ENCODE measurements at places on chromosomes 2 and 18.

DNA sequence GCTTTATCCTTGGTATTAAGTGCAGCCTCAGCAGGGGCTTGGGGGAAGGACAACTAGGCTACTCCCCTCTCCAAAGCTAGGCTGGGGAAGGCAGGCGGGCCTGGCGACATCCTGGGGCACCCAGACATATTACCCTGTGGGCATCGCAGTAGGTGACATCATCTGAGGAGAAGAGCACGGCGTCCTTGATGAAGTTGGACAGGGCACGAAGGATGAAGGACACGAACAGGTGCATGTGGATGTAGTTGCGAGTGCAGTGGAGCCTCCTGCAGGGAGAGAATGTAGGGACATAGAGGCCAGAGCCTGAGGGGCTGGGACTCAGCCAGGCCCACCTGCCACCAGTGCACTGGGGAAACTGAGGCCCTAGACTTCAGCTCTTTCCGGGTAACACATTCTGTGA is 32.3 kb downstream of the TMEM37 start:
- DNase-seq = no peak

DNA sequence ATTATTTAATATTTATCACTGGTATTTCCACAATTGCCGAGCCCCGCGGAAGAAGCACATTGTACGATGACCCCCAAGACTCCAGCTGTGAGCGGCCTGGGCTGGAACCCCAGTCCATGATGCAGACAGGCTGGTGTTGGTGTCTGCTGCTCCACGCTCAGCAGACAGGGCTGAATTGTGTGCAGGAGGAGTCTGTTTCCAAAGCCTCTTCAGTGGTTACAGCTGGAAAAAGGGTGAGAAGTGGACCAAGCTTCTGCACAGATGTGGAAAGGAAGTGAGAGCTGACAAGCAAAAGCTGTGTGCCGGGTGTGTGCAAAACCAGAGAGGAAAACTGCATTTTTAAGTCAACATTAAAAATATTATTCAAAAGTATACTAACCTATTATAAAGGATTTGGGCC is 500.4 kb downstream of the GALR1 start:
- DNase-seq = no peak

DNA sequence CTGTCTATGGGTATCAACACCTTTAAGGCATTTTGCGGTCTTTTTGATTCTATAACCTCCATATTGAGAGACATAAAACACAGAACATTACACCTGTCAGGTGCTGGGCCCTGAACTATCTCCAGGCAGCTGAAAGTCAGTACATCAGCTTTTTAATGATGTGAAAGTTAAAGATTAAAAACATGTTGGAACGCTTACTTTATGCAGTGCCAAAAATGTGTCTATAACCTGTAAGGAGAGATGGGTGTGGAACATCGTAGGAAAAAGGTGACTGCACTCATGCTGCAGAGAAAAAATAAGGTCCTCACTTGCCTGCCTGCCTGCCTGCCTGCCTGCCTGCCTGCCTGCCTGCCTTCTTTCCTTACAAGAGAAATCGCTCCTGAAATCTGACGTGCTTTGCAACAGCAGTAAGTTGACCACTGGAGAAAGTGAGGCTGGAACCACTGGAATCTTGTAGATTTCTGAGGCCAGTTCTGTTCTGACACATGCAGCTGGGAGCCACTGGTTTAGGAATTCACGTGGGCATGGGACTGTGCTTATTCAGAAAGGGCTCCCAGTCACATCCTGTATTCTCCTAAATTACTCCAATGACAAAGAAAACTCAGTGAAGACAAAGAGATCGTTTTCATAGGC is 34.1 kb downstream of the BCL11A start:
- no peak for DNase-seq

DNA sequence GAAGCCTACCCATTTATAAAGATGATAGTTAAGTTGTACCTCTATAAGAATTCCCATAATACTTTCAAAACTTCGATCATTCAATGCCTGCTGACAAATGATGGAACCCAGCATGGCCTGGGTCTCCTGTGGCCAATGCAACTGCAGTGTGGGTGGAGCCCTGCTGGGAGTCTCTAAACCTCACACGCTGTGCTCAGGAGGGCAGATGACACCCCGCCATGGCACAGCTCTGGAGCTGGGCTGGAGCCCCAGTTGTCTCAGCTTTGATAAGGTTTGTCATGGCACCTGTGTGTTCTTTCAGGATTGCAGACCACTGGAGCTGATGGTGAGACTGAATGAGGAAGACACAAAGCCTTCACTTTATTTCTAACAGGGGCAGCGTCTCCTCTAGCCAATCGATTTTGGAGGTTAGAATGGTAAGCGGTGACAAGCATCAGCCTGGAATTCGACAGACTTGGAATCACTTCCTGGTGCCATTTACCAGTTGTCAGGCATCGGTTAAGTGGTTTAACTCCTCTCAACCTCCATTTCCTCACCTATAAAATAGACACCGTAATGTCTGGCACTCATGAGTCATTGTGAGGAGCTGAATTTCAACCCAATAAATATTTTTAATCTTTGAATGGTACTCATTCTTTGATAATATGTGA is 383.6 kb upstream of the SALL3 start:
- no peak for DNase-seq

DNA sequence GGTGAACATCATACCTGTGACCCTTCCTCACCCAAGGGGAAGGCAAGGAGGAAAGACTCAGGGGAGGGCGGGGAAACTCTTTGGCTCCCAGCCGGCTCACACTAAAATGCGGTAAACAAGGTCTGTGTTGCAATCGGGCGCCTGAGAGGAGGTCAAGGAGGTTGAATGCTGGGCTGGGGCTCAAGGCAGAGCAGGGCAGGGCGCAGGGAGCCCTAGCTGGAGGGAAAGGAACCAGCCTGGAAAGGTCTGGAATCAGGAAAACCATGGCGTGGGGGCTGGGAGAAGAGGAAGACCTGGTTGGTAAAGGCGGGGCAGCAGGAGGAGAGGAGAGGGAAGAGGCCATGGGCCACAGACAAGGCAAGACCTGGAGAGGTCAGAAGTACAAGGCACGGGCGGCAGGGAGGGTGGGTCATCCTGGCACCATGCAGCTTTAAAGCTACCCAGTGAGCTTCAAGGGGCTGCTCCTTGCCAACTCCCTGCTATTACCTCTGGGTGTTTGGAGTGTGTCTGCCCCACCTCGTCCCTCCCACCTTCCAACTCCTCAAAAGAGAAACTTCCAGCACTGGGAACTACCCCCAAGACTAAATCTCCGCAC is 4.8 kb upstream of the TMEM37 start:
- DNase-seq = no peak

- no peak for DNase-seq
Observed at GRCh38 chr18:66894851-66895250, 291.0 kb upstream of the CDH19 start.

GRCh38 chr2:204289066-204289465 is 256.2 kb upstream of the PARD3B start:
- DNase-seq = no peak

- DNase-seq = no peak
Observed at GRCh38 chr2:53467467-53468180, 300.0 kb upstream of the CHAC2 start.

- no peak for DNase-seq
Observed at GRCh38 chr2:128444121-128444771, 125.6 kb upstream of the HS6ST1 start.

DNA sequence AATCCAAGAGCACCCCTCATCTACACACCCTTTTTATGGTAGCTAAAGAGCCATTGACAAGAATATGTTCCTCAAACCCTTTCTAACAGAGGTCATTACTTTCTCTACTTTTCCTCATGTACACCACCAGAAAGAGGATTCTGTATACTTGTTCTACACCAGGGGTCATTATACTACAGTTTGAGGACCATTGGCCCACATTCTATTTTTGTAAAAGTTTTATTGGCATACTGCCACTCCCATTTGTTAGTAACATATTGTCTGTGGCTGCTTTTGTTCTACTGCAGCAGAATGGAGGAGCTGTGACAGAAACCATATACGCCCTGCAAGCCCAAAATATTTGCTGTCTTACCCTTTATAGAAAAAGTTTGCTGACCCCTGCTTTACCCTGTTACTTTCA is 14.3 kb downstream of the HTR2B start:
- DNase-seq = peak; percentile 68

DNA sequence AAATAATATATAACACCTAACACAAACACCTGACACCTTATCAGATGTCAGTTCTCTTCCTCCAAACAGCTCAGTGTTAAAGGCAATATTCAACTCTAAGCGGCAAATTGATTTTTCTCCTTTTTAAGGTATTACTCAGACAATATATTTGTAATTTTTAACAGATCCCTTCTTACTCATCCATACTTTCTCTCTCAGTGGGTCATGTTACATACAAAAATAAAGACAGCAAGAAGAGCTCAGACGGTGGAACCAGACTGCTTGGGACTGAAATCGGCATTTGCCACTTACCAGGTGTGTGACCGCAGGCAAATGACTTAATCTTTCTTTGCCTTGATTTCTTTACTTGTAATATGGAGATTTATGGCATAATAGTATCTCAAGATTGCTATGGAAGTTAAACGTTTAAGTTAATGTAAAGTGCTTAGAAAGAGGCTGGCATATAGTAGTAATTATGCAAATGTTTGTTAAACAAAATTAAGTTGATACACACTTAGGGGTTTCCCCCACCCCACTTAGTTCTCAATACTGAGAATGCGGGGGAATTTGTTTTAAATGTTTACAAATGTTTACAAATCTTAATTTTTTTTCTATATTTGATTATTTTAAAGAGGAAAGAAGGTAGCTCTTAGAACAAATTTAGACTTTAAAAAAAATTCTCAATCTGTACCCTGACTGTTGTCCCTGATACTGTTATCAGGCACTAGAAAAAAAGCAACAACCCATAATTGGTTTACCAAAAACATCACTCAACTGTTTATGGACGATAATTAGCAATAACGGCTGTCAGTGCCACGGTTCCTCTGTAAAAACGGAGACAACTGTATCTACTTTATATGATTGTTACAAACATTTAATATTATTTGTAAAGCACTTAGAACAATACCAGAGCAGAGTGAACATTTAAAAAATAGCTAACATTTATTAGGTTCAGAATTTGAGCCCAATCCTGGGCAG is 25.6 kb downstream of the MAP3K2 start:
- DNase-seq = peak; percentile 52

DNA sequence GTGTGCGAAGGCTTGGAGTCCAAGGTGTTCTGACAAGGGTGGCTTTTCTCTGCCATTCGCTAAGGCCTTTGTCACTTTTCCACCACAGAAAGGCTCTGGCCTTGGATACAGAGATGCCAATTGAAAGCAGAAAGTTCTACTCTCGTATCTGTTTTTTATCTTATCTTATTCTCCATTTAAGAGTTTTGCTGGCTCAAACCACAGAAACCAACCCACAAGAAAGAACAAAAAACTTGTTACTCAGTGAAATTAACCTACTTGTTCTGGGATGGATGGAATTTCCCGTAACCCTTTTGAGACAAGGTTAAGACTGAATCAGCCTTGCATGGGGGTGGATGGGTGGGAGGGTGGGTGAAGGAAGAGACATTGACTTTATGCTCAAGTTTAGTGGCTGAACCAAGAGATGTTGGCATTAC is 221.7 kb downstream of the CDH20 start:
- no peak for DNase-seq

- no peak for DNase-seq
Observed at GRCh38 chr18:59911600-59911999, 11.8 kb downstream of the PMAIP1 start.

- peak; percentile 92 for DNase-seq
Observed at GRCh38 chr18:62281684-62282083, 43.4 kb upstream of the TNFRSF11A start.

GRCh38 chr2:222130855-222131254 is 167.9 kb downstream of the PAX3 start:
- no peak for DNase-seq

DNA sequence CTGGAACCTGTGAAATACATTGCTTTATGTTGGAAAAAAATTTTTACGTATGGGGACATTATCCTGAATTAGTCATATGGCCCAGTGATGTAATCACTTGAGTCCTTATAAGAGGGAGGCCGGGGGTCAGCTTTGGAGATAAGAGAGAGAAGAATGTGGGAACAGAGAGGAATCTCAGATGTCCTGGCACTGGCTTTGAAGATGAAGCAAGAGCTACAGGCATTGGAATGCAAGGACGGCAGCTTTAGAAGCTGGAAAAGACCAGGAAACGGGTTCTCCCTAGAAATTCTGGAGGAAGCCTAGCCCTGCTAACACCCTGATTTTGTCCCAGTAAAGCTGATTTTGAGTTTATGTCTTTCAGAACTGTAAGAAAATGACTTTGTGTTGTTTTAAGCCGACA is 1129.9 kb upstream of the GYPC start:
- no peak for DNase-seq

DNA sequence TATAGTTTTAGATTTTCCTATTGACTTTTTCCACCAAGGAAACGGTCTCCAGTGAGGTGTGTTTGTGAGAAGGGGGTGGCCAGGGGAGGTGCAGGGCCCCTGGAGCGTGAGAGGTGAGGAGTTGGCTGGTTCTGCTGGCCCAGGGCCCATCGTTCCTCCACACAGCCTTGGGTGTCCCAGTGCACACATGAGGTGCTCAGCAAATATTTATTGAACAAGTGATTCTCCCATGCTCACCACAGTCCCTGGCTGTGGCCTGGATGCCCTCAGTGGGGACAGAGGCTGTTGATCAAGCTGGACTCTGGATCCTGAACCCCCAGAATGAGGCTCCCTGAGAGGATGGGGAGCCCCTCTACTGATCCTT is 5.0 kb downstream of the HAAO start:
- DNase-seq = no peak
